ENCODE measurements at places on chromosomes 7 and 10.

GRCh38 chr10:45261946-45262345, 53.5 kb downstream of the OR13A1 start:
- no peak for DNase-seq

GRCh38 chr10:129258283-129258923, 208.6 kb upstream of the MGMT start:
- peak; percentile 30 for DNase-seq

- peak; percentile 69 for DNase-seq
Measured at GRCh38 chr10:101066146-101066895, 4.5 kb downstream of the KAZALD1 start.

GRCh38 chr7:113175525-113176104, 57.3 kb upstream of the SMIM30 start:
- no peak for DNase-seq

GRCh38 chr10:69323622-69324021, 45.3 kb downstream of the HK1 start:
- DNase-seq = no peak

GRCh38 chr10:13649844-13650520, 63.2 kb downstream of the PRPF18 start:
- no peak for DNase-seq

DNA sequence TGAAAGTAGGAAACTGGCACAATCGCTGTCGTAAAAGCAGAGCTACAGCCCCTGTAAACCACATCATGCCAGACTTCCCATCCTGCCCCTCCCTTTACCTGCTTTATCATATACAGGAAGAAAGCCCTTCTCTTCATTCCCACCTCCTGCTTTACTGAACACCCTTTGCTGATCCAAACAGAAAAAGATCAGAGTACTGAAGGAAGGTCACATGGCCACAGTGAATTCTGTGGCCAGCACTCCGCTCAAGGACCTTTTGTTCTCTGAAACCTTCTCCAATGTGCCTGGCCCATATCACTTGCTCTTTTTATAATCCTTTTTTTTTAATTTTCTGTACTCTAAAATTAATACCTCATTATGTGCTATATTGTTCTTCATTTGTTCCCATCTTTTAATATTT, 108.8 kb upstream of the LRGUK start:
- no peak for DNase-seq

DNA sequence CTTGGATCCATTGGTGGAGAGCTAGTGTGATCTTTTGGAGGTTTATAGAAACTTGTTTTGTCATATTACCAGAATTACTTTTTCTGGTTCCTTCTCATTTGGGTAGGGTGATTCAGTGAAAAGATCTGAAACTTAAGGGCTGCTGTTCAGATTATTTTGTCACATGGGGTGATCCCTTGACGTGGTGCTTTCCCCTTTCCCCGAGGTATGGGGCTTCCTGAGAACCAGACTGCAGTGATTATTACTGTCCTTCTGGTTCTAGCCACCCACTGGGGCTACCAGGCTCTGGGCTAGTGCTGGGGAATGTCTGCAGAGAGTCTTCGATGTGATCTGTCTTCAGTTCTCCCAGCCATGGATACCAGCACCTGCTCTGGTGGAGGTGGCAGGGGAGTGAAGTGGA, 1030.0 kb downstream of the GRM8 start:
- DNase-seq = no peak

DNA sequence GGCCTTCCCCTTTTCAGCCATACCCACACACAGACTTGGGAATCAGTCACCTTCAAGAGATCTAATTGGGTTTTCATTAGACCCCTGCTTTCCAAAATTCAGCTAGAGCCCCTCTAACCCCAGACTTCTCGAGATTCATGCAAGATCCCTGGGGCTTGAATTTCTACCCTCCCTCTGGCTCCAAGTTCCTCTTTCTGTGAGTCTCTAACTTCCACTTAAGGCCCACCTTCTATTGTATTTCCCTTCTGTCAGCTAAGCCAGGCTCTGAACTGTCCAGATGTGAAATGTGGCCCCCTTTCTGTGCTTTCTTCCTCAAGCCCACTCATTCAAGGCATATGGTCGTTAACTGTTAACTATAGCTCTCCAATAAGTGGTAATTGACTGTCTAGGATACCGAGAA, 132.2 kb downstream of the ZNF365 start:
- no peak for DNase-seq

- DNase-seq = no peak
Measured at GRCh38 chr7:149573519-149573918, 75.9 kb upstream of the ZNF746 start.

DNA sequence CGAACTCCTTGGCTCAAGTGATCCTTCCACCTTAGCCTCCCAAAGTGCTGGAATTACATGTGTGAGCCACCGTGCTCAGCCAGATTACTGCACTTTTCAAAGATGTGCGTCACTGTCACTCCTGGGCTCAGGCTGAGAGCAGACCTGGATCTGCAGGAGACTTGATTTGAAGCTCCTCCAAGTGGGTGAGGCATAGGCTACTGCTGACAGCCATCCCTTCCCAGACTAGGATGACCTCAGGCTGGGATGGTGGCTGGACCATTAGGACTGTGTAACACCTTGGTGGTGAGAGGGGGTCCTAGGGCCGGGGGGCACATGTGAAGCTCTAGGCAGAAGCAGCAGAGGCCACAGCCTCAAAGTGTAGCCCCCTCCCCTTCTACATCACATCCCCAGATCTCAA, 8.2 kb upstream of the SRRM3 start:
- DNase-seq = peak; percentile 64

DNA sequence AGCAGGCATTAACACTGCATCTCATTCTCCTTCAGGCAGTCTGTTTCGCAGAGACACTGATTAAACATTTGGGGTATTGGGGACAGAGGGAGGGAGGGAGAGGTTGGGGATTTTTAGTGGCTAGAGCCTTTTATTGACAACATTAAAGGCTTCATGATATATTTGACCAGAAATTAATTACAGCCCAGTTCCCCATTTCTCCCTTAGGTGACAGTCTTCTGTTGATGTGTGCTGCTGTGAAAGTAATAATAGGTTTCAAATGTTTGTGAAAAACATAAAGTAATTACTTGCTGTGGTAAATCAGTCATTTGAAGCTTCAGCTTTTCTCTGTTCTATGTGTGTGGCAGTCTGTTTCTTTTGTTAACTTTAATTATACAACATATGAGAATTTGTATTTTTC, 105.3 kb upstream of the LRGUK start:
- DNase-seq = no peak

DNA sequence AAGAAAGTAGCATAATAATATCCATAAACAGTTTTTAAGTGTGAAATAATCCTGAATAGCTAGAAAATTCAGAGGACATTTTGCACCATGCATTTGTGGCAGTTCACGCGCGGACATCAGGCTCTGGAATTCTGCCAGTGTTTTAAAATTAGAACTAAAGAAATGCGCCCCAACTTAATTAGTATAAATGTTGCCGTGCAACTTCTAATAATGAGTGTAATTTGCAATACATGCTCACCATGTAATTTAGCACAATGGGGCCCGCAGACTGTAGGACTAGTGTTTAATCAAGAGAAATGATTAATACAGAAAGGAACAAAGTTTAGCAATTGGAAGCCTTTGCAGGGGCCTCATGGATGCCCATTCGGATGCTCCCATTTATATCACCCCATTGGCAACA, 96.6 kb downstream of the PTPRE start:
- no peak for DNase-seq

- no peak for DNase-seq
Measured at GRCh38 chr10:5662708-5663579, 3.5 kb downstream of the ASB13 start.

- DNase-seq = peak; percentile 83
Measured at GRCh38 chr7:103687951-103688350, 241.9 kb upstream of the SLC26A5 start.

Measured in eye (tissue), 1 donor.